Renal cortex interstitium (tissue), 15 donors: ENCODE measurements at places on chromosomes 6 and 20.

GRCh38 chr20:20831794-20832193 is 119.3 kb upstream of the RALGAPA2 start:
- no peak for DNase-seq

GRCh38 chr6:112899541-112899940 is 552.4 kb downstream of the RFPL4B start:
- no peak for DNase-seq

GRCh38 chr6:56798163-56798562 is 155.5 kb upstream of the DST start:
- DNase-seq, result no peak

GRCh38 chr6:168725802-168726201 is 284.8 kb downstream of the SMOC2 start:
- DNase-seq, result no peak

DNA sequence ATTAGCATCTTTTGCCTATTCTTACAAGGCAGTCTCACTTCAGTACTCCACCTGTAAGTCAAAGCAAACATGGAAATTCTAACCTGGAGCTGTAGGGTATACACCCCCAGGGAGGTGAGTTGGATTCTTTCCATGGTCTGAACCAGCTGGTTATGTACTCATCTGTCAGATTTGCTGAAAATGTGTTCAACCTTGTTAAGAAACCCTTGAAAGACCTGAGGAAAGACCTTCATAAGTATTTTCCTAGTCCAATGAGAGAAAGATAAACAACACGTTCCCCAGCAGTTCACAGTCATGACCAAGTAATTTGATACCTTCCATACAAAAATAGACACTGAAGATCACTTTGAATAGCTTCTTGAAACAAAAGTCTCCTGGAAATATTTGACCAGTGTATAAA is 42.5 kb downstream of the ID4 start:
- DNase-seq, result no peak

- no peak for DNase-seq
Observed at GRCh38 chr20:48189181-48189580, 403.9 kb upstream of the SULF2 start.

GRCh38 chr6:163661272-163661671 is 246.8 kb downstream of the QKI start:
- no peak for DNase-seq

DNA sequence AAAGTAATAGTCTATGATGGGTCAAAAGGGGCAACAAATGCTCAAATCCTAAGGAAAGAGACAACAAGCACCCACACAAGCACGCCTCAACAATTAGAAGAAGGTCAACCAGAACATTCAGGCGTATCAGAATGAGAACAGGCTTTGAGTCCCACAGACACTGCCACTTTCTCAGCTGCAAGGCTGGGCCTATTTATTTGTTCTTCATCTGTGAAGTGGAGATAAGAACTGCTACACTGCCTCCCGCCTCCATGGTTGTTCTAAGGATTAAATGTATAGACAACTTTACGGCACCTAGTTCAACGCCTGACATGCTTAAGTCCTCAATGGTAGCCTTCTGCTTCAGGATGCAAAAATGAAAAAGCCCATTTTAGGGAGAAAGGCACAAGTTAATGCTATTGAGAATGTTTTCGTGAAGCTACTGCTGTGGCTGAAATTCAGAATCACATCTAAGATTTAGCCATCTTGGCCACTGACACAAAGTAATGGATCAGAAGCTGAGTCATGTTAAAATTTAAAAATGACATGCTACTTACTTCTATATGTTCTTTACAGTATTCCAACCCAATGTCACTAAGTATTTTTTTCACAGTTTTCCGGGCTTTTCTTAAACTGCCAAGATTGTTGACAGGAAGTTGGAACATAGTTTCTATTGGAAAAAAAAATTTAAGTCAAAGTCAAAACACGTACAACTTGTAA is 27.7 kb downstream of the ADNP start:
- DNase-seq, result no peak

DNA sequence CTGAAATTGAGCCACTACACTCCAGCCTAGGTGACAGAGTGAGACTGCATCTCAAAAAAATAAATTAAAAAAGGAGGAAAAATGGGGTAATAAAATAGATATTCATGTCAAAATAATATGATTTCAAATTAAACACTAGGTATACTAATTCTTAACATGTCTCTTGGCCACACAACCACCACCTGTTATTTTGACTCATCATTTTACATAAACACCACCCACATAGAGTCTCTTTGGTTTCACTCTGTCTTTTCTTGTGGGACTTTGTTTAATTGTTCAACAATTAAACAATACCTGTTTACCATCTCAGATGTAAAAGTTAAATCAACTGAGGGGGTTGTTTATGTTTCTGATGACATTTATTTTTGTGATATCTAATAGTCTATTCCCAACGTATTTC is 476.8 kb upstream of the ADGRB3 start:
- DNase-seq, result no peak

DNA sequence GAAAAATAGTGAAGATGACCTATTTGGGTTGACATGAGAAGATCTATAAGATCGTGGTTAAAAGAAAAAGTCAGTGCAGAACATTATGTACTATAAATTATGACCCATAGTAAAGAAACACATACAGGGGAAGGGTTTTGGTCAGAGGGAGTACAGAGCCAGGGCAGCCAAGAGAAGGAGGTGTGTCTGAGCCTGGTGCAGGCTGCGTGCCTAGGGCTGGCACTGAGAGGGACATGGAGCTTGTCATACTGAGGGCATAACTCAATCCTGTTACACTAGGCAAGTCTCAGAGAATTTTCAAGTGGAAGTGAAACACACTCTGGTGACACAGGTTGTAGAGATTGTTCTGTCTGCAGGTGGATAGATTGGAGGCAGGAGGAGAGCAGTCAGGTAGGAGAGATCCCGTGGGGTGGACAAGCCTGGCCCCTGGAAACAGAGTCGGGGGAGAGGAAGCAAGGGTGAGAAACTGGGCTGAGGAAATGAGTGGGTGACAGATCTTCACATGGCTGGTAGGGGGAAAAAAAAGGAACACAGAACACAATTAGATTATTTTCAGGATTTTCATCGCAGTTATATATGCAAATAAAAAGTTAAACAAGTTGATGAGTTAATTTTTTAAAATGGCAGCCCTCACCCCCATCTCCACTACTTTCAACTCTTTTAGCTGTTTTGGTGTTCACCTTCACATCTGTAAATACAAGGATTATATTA is 18.5 kb upstream of the RNF39 start:
- no peak for DNase-seq

DNA sequence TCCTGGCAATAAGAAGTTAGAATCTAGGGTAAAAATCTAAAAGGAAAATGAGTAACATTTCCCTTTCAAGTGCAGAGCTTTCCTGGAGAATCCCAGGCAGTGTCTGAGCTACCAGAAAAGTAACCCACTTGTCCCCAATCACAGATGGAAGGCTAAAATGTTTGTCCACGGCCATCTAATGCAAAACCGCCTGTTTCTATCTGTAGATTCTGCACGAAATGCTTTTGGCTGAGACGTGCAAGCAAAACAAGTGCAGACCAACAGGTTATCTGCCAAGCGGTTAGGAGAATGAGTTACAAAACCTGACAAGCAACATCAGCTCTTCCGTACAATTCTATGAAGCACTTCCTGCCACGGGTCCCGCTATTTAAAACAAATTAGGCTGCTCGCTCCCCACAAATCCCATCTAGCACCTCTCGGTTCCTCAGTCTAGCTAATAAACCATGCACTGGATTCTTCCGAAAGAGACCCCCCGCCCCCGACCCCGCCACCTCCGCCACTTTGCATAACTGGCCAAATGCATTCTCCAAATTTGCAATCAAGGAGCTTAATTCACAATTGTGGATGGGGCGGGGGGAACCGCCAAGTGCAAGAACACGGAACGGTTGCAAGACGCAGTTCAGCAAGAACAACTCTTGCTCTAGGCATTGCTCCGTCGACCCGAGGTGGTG is 1.4 kb downstream of the ELOVL5 start:
- peak; percentile 28 for DNase-seq

- no peak for DNase-seq
Observed at GRCh38 chr6:110475066-110475653, 1.3 kb downstream of the SLC22A16 start.

GRCh38 chr6:36643977-36644376 is 34.5 kb upstream of the CDKN1A start:
- no peak for DNase-seq

- DNase-seq, result no peak
Observed at GRCh38 chr6:6006428-6007365, at the start of gene NRN1. Gene NRN1, minus strand, starts transcription at chr6:6006925. Its CDS starts 176 bp downstream, at chr6:6006749.

DNA sequence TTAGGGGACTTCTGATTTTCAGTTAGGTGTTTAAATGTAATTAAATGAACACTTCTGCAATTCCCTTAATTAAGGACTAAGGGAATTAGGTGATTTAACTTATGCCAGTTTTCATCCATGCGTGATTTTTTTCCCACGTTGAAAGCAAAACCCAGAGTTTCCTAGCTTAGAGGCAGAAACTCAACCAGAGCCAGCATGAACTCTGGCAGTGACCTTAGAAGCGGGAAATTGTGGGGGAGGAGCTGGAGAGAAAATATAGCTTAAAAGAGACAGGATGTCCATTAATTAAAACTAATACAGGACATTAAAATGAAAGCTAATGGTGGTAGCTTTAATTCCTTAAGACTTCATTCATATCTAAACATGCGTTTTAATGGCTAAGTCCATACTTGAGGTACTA is 41.6 kb downstream of the IYD start:
- no peak for DNase-seq

DNA sequence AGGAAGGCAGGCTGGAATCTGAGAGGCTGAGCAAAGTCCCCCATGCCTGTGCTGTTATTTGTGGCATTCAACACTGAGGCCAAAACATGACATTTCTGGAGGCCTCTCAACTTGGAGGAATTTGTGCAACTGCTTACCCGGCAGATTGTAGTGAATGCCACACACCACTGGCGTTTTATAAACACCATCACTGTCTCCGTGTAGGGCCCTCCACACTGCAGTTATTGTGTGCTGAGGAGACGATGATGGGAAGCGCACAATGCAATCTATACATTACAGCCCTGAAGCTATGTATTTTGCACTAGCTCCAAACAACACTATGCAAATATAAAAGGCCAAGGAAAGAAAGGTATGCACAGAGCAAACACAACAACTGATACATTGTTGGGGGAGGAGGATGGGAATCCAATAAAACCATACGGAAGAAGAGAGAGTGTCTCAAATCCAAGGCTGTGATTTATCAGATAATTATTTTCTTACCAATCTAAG is 106.5 kb downstream of the SMLR1 start:
- no peak for DNase-seq

GRCh38 chr6:132919045-132919860 is 104.9 kb downstream of the RPS12 start:
- DNase-seq, result peak; percentile 49

- DNase-seq, result no peak
Observed at GRCh38 chr6:14211562-14211942, 94.0 kb downstream of the CD83 start.

DNA sequence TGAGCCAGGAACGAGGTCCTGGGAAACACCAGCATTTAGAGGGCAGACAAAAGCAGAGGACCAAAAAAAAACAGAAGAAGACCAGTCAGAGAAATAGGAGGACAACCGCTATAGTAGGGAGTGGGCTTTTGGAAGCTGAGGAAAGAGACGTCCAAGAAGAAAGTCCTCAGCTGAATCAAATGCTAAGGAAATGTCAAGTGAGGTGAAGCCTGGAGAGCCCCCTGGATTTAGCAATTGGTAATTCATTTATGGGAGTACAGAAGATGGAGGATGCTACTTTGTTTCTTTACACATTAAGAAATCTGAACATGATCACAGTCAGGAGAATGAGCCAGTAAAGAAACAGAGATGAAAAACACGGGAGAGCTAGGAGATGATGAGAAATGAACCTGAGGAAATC is 41.1 kb downstream of the LRP11 start:
- no peak for DNase-seq

DNA sequence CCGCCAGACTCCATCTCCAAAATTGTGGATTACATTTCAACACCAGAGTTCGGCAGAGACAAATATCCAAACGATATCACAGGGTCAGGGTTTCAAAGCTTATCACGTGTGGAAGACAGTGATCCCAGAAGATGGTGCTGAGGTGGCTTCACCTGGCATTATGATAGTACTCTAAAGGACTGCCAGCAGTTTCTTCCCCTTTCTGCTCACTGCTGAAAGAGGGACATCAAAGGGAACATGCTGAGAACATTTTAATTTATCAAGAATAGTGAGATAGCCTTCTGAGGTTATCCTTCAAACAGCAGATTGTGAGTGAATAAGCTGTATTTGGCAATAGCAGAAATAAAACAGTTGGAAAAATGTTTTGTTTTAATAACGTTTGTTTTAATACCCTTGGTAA is 79.7 kb downstream of the FIG4 start:
- DNase-seq, result no peak

DNA sequence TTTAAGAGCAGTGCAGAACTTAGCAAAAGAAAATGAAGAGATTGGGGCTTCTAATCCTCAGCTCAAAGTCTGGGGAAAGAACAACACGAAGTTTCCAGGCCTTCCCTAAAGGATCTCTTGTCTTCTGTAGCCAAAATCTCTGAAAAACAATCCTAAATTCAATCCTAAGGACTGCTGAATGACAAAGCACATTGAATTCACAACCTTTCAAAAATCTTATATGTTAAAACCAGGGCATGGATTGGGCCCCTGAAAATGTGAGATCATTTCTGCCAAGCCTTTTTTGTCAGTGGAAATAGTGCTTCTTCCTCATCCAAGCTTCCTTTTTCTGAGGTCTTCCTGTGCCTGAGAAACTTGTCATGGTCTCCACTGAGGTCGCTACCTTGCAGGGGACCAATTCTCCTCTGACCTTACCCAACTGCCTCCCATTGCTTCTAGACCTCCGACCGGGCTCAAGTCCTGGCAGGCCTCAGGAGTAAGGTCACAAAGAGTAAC is 126.2 kb upstream of the ARID1B start:
- no peak for DNase-seq

DNA sequence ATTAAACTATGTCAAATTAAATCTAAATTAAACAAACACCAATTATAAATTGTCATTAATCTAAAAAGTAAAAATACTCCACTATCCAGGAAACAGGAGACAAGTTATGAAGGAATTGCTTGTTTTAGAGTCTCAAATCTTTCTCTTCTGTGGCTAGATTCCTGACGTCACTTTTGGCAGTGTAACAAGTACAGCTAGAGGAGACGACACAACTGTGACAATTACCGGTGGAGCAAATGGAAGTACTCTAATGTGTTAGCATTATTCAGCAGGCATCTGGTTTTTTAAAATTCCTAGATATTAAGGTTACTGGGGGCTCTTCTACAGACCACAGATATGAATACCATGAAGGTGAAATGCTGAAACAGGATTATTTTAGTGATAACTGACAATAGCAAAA is 1042.7 kb downstream of the EPHA7 start:
- DNase-seq, result peak; percentile 71

DNA sequence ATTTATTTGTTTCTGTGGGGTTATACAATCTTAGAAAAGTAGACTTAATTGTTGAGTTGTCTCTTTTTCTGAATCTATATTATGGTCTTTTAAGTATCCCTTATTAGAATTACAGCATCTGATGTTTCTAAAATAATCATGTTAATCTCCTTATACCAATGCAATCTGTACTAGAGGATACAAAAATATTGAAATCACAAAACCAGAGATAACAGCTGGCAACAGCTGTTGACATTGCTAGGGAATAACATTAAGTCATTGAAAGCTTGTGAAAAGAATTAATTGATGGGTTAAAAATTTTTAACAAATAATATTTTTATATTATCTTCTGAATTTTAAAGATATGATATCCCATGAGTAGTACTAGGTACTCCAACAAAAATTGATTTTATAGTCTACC is 162.6 kb downstream of the COL19A1 start:
- DNase-seq, result no peak
